ENCODE measurements at places on chromosomes 7 and 10.

DNA sequence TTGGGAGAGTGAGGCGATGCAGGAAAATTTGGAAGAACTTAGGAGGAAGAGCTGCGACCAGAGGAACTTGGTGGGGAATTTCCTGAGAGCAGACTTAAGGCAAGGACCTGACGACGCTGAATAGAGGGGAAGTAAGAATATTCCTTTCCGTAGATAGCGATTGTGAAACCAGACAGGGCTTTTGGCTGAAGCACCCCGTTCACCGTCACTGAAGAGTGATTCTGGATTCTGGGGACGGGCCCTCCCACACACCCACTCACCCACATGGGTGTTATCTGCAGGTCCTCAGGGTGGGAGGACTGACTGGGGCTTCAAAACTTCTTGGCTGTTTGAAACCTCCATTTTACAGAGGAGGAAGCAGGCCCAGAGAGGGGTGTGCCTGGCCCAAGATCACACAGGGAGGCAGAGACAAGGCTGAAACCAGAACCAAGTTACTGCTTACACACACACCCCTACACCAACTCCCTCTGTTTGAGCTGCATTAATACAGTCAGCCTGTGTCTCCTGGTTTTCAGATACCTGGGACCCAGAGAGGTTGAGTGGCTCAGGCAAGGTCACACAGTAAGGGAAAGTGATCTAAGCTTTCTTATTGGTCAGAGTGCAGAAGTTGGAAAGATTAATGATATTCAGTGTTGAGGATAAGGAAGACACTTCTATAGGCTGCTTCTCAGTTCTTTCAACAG lies 37.2 kb upstream of the CDH23 start:
- DNase-seq = no peak

DNA sequence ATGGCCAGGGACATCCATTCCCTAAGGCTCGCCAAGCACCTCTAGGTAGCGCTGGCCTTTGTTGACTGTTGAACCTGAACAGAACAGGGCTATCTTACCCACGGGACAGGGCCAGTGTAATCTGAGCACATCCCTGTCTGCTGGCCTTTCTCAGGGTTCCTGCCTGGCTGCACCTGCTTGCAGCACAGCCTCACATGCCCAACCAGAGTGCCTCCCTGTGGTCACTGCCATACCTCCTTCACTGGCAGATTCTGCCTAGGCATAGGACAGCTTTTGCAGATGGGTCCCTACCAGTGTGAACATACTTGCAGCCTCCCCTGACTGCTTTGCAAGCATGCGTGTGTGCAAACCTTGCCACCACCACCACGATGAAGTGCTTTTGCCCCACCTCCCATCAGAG lies 15.8 kb upstream of the LIPN start:
- no peak for DNase-seq

DNA sequence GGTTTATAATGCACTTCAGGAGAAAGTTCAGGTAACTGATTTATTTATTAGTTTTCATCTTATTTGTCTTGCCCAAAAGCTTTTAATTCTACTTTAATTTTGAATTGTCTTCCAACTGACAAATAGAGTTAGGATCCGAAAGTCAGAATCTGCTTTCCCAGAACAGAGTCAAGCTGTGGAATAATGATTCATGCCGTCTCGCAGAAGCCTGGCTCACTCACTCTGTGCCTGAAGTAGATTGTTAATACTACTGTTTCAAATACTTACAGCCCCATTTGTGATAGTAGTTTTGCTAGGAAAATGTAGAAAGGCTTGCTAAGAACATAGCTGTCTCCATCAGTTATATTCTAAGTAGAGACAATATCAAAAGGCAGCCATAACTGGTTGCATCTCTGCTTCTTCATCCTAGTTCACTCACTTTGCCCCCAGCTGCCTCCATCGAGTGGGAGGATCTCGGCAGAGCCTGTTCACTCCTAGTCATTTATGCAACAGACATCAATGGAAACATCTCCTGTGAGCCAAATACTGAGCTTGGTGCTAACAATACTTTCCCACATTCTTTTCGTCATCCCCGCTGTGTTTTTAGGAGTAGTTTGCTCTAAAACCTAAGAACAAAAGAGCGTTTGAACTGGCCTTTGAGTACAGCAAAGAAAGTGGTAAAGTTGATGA lies 28.0 kb downstream of the ABRAXAS2 start:
- DNase-seq = no peak

DNA sequence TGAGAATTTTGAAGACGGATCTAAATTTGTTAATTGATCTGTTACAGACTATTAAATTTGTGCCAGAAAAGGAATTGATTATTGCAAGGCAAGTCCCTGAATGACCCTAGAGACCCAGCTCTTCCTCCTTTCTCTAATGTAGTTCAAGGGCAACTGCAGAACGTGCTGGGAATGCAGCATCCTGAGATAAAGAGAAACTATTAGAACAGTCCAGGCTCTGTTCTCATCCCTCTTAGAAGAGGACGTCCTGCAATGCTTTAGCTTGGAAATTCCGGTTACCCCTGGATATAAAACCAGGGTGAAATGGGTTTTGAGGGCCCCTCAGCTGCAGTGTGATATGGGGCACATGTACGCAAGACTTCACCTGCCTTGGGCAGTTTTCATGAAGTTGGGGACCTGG lies 67.3 kb downstream of the PTN start:
- DNase-seq = no peak

DNA sequence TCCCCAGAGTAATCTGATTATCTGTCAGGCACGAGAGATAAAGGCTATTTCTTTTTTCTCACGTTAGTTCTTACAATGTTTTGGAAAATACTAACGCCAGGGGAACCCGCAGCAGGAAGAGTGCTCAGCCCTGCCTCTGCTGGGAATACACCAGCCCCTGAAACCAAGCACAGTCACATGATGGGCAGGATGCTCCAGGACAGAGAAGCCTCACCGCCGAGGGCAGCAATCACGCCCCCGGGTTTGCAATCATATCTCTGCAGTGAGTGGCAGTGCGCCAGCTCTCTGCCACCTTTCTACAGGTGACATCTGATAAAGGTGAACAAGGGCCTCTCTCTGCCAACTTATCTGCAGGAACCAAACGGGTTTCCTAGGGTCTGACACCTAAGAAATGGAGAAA lies 39.8 kb downstream of the BRI3 start:
- no peak for DNase-seq

DNA sequence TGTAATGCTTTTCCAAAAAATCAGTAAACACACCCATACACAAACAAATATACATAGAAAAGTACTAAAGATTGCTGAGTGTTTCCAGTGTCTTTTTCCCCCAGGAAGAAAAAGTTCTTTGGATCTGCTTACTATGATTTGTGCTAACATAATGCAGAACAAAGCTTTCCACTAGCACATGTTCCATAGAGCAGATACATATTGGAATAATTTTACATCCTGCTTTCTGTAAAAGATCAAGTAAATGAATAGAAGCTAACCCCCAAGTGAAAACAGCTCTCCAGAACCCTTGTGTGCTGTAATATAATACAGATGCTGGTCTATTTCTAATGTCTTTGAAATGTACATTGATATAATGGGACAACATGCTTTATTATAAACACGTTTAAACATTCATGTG lies 125.5 kb downstream of the PON1 start:
- DNase-seq = no peak

- DNase-seq = no peak
These were observed 417.4 kb downstream of the PLXNA4 start for GRCh38 chr7:132158841-132159240.

DNA sequence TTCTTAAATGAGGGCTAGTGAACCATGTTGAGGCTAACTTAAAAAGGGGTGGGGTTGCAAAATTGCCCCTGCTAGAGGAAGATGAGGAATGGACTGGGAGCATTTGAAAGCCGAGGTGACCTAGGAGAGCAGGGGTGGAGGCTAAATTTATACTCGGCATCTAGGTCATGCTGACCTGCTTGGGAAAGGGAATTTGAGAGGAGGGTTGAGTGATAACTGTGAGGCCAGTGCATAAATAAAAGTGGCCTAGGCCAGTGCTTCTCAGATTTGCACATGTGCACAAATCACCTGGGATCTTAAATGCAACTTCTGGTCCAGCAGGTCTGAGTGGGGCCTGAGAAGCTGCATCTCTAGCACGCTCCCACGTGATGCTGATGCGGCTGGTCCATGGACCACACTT lies 70.4 kb downstream of the CDK1 start:
- no peak for DNase-seq

DNA sequence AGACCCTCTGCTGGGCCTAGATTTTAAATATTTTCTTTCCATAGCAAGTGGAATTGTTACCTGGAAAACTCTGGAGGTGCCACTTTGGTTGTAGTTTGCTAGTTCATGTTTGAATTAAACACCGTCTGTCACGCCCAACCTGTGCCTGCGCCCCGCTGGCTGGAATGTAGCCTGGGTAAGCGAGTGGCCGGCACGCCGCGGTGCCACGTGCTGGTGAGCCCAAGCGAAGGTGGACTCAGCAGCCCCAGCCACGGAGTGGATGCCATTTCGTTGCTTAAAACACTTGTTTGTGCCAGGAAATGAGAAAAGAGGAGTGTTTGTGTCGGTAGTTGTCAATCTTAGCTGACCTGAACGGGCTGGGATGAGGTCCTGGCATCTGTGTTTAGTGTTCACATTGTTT lies 2.7 kb downstream of the GET4 start:
- DNase-seq = no peak

- no peak for DNase-seq
These were observed 26.8 kb upstream of the RABGEF1 start for GRCh38 chr7:66713687-66714086.

- DNase-seq = no peak
These were observed 59.5 kb upstream of the TOMM7 start for GRCh38 chr7:22882106-22882505.

- DNase-seq = no peak
These were observed 48.8 kb upstream of the EXOC6 start for GRCh38 chr10:92799568-92799967.

- DNase-seq = no peak
These were observed 15.1 kb upstream of the CUBN start for GRCh38 chr10:17144757-17145156.

- DNase-seq = no peak
These were observed 1.6 kb downstream of the NCOA4 start for GRCh38 chr10:46028584-46029460.

GRCh38 chr7:133957845-133958244 lies 169.3 kb upstream of the LRGUK start:
- DNase-seq = no peak

GRCh38 chr7:147363101-147363500 lies 1227.5 kb upstream of the C7orf33 start:
- no peak for DNase-seq

GRCh38 chr7:35734001-35734483 lies 39.1 kb upstream of the HERPUD2 start:
- DNase-seq = no peak

DNA sequence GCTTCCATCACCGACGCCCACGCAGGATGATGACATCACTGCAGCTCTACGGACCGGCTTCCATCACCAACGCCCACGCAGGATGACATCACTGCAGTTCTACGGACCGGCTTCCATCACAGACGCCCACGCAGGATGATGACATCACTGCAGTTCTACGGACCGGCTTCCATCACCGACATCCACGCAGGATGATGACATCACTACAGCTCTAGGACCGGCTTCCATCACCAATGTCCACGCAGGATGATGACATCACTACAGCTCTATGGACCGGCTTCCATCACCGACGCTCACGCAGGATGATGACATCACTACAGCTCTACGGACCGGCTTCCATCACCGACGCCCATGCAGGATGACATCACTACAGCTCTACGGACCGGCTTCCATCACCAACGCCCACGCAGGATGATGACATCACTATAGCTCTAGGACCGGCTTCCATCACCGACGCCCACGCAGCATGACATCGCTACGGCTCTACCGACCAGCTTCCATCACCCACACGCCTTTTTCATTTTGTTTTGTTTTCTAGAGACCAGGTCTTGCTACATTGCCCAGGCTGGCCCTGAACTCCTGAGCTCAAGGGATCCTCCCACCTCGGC lies 29.5 kb downstream of the GPER1 start:
- DNase-seq = no peak

DNA sequence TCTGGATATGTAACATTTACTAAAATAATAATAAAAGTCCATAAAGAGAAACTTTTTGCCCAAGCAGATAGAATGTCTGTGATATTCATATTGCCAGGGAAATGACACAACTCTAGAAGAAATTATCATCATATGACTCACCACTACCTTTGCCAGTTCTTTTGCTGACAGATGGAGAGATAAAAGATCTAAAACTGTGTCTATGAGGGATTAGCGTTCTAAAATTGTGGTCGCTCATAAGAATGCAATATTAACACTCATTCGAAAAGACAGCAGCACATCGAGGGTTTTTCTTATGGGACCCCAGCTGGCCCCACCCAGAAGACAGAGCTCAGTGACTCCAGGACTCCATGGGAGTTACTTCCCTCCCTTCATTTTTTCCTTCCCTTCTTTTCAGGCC lies 16.6 kb upstream of the LANCL2 start:
- DNase-seq = no peak

DNA sequence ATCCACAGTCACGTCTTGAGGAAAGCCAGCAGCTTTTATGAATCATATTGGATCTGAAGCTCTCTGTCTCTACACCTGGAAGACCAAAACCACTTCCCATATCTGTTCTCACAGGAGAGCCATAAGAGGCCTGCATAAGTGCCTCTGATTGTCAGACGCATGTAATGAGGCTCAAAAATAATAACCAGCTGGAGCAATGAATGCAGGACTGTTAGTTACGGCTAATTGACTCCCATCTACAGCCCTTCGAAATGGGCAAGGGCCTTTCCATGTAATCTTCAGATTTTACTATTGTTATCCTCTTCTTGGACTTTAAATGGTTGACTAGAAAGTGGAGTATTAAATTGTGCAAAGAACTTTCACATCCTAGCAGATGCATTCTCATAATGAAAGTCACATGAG lies 4.4 kb upstream of the SEMA3C start:
- no peak for DNase-seq
